ENCODE measurements at places on chromosomes 12 and 14.
A peak's percentile ranks its signal among the peaks of the same experiment; 100 is the strongest.

- DNase-seq: no peak
Observed at GRCh38 chr12:1741154-1741949, 50.5 kb downstream of the ADIPOR2 start.

DNA sequence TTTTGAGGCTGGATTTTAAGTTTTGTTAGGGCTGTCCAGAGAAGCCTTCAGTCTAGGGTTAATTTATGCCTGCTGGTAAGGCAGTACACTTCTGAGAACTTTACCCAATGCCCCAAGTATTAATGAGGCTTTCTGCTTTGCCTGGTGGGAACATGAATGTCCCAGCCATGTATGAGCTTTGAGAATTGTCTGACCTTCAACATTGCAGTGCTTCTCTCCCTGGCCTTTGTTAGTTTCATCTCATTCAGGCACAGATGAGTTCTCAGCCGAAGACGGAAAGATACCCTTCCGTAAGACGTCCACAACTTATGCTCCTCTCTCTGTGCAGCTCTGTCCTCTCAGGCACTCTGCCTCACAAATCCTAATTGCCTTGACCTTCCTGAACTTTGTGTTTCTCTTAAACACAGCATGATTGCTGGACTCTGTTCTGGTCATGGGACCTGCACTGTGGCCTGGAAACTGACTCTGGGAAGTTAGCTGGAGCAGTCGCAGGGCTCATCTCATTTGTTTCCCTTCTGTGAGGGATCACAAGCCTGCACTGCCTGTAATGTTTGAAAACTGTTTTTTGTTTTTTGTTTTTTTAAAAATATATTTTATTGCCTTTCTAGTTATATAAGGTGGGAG lies 15.7 kb downstream of the CHPT1 start:
- peak; percentile 45 for DNase-seq

DNA sequence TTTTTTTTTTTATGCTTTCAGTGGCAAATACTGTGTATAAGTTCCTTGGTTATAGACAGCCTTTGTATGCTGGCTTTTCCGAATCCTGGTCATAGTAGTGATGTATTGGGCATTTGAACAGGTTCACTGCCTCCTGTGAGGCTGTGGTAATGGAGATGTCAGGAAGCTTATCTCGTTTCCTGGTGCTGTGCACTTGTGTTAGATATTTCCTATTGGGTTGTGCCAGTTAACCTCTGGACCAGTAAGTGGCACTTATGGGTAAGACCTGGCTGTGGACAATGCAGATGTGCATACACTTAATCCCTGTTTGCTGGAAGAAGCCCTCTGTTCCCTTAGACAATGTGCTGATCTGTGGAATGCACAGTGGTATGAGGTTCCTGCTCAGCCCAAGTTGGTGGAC lies 135.4 kb upstream of the KITLG start:
- DNase-seq: no peak

DNA sequence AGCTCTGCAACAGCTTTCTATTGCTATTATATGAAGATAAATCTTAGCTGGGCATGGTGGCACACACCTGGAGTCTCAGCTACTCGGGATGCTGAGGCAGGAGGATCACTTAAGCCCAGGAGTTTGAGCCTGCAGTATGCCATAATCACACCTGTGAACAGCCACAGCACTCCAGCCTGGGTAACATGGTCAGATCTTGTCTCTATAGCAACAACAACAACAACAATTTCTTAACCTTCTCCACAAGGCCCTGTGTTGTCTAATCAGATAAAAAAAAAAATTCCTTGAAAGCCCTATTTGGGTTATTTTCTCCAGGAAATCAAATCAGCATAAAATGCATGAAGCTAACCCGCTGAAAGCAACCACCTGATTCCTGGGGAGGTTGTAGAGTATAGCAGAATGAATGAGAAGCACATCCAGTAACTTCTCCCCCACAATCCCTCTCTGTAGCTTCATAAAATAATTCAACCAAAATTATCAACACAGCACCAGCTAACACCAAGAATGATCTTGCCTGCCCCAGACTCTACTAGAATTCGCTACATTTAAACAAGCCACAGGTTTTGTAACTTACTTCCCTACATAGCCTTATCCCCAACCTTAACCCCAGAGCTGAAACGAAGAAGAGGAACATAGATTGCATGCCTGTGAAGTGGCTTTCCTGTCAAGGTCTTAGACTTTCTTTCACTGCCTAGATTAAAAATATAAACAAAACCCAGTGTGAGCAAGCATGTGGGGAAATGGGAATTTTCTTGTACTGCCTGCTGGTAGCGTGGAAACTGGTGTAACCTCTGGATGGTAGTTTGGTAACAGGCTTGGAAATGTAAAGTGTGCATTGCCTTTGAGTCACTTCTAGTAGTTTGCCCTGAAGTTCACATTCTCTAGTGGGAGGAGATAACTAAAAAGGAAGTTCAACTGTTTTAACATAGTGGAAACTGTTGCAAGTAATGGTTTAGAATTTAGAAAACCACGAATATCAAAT lies 6.0 kb upstream of the STK38L start:
- peak; percentile 25 for DNase-seq

DNA sequence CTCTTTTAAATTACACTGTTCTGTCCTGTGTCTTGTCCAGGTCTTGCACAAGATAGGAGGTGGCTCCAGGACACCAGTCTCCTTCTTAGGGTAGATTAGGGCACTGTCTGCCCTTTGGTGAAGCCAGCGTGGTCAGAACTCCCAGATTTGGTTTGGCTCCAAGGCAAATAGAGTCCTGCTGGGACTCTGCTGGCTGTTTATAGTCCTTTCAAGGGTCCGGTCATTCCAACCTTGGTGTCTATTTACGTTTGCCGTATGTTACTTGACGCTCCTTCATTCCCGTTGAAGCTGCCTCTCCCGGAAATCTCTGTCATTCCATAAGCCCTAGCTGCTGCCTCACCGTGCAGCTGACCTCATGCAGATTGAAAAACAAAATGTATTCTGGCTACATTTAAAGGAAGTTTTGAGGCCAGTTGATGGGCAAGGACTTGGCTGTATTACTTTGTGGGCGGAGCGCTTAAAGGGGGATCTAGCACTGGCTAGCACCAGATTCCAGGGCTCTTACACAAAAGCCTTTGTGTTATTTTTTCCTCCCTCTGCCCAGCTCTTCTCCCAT lies 180.6 kb downstream of the AKAP6 start:
- peak; percentile 94 for DNase-seq

- no peak for DNase-seq
Observed at GRCh38 chr12:85569261-85569660, 266.9 kb downstream of the RASSF9 start.

GRCh38 chr12:59010118-59010517 lies 89.8 kb upstream of the LRIG3 start:
- DNase-seq: no peak

DNA sequence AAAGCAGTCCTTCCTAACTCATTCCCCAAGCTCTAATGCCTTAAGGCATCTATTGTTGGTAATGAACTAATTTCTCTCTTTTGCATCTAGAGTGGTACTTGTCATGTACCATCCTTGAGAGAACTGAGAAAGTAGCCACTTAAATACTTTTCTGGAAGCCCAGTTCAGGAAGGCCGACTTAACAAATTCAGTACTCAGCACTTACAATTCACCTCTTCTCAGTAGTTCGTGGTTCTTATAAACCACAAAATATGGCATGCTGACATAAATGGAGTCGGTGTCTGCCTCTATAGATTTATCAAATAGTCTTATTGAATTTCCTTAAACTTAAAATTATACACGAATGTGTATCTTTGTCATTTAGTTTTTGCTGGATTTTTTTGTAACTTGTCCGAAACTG lies 9.4 kb upstream of the COCH start:
- DNase-seq: no peak

DNA sequence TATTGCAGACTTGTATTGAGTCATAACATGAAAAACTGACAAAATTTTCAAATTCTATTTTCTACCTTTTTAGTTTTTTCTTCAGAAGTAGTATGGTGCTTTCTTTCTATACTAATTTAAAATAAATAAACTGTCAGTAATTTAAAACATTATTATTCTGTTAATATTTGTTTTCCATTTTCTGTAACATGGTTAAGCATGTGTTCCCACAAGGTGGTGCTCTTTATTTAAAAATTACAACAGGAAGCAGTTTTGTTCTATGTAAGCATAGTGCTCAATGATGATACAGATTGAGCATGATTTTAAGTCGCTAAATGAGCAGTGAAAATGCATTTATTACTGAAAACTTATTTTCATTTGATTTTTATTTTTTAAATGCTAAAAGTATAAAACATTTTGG lies 114.6 kb downstream of the PPFIA2 start:
- DNase-seq: peak; percentile 71

- DNase-seq: no peak
Observed at GRCh38 chr12:2243275-2243674, 190.5 kb downstream of the CACNA1C start.

DNA sequence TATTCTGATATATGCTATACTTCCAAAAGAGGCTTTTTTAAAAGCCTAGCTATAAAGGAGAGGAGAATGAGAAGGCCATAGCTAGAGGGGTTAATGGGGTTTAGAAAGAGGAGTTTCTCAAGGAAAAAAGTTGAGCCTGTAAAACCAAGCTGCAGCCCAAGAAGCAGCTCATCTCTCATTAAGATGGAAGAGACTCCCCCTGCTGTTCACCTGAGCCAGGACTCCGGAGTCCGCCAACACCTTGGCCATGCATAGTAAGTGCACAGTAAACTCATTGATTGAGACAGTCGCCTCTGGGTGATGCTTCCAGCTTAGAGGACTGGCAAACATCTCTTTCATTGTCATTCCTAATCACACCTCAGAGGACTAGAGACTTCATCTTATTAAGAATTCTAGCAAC lies 46.2 kb downstream of the ANO2 start:
- DNase-seq: no peak

DNA sequence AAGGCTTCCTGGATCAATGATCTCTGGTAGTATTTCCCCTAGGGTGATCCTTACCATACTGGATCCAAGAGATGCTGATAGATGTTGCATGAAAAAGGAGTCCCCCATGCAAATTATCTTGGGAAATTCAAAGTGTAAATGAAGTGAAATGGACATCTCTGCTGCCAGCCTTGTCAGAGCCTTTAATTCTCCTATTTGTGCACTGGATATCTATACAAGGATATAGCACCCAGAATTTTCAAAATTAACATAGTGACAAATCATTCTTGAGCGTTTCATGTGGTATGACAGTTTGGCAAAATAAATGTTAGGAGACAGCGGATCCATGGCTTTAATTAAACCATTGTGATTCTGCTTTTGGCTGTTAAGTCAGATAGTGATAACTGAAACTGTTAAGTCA lies 260.9 kb downstream of the KSR2 start:
- DNase-seq: no peak

GRCh38 chr12:9367201-9367600 lies 159.0 kb upstream of the PZP start:
- no peak for DNase-seq
